NCI-H524 (cell line): ENCODE measurements at places on chromosomes 2 and 18.

- no peak for DNase-seq
Measured at GRCh38 chr2:11058129-11058528, 97.1 kb upstream of the SLC66A3 start.

- peak; percentile 54 for DNase-seq
Measured at GRCh38 chr2:96325041-96325883, at the start of gene ITPRIPL1. ITPRIPL1 (plus strand) TSS chr2:96325317; CDS start chr2:96325840, 523 bp downstream.

DNA sequence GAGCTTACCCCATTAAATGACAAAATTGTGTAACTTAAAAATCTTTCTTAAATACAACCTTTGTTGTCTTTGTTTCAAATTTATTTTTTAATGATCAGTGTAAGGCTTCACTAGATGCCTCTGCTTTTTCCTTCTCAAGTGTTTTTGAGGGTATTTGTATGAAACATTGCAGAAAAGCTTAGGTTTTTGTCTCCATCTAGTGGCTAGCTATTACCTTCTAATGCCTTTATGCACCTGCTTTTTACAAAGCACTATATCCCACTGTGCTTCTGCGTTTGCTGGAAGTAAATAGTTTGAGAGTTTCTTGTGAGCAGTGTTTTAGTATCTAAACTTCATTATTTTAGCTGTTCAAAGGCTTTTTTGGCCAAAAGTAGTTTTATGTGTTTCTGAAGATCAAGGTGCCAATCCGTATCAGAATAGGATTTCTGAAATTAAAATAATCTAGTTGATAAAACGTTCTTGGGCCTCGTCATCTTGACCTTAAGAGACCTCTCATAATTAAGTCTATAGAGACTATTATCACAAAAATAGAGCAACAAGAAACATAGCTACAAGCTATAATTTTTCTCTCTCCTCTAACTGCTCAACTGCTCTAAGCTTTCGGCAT, 47.0 kb downstream of the IWS1 start:
- DNase-seq = peak; percentile 25

- no peak for DNase-seq
Measured at GRCh38 chr2:216431531-216431856, 19.2 kb downstream of the SMARCAL1 start.

- no peak for DNase-seq
Measured at GRCh38 chr2:229869226-229869625, 52.6 kb downstream of the TRIP12 start.

DNA sequence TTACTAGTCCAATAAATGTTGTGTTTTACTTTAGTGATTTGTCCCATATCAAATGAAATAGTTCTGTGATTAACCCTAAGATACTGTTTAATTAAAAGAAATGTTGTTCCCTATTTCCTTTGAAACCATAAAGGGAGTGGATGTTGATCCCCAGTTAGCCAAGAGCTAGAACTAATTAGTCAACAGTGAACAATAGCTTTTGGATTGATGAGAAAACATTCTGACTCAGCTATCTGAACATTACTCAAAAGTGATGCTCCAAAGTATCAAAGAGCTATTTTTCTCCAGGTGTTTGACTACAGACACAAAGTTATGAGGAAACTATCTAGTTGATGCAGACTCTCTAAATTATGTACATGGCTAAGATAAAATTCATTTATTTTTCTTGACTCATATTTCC, 7.3 kb upstream of the FEZ2 start:
- DNase-seq = no peak

DNA sequence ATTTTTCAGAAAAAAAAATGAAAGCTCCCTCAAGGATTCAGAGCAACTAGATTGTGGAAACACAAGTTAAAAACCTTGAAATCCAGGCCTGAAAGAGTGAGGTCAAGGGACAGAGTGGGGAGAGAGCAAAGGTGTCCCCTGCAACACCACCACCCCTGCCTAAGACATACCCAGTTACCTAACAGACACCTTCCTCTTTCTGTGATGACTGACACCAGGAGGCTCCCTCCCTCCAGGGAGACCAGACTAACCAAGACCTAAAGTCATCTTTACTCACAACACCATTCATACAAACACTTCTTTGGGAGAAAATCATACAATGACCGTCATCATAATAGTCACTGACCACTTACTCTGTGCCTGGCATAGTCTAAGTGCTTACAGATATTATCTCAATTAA, 151.8 kb upstream of the NABP1 start:
- DNase-seq = no peak

GRCh38 chr2:148619560-148620195, 24.9 kb upstream of the EPC2 start:
- DNase-seq = no peak

DNA sequence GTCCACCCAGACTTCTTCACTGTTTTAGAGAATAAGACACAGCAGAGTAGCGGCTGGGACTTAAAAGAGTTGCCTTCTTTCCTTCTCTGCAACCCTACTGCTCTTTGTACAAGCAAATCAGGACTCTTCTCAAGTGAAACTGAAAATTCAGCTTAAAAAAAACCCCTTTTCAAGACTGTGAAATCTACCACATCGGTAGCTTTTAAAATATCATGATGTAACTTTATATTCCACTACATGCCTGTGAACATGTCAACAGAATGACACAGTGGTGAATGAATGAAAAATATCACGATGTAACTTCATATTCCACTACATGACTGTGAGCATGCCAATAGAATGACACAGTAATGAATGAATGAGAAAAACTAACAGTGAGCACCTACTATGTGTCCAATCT, 53.4 kb downstream of the TCF4 start:
- no peak for DNase-seq

DNA sequence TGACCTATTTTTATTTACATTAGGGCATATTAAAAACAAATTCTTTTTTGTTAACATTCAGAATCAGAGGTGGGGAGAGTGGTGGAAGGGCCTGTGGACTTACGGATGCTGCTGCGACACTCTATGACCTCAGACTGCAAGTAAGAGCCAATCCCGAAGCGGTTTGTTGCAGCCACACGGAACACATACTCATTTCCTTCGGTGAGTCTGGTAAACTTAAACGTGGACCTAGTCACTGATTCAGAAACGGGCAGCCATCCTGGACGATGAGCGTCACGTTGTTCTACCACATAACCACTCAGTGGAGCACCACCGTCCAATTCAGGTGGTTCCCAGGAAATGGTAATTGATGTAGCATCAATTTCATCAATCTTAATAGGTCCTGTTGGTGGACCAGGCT, 61.9 kb downstream of the PLEKHA3 start:
- DNase-seq = no peak

GRCh38 chr2:184113696-184114403, 484.5 kb upstream of the ZNF804A start:
- no peak for DNase-seq

GRCh38 chr2:152603166-152603565, 114.1 kb downstream of the PRPF40A start:
- DNase-seq = no peak

DNA sequence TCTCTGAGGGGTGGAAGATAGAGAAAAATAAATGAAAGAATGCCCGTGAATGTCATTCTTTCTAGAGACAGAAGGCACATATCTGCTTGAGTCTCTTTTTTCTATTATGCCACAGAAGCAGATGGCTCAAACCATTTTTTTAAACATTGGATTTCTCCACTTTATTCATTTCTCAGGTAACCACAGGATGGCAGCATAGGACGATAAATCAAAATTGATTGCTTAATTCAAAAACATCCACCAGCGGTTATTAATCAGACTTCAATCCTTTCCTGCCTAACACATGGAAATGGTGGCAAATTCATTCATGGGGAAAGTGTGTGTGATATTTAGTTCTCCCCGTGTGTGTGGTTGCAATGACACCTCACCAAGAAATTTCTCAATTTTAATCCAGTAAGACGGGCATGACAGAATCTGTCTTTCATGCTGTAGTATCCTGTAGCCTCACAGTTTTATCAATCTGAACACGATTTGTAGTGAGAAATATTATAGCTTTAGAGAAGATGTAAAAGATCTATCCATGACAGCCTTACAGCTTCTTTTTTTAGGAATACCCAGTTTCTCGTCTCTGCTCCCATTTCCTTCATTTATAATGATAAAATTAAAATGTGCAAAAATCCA, 72.2 kb downstream of the DSC3 start:
- peak; percentile 77 for DNase-seq

GRCh38 chr2:9993488-9994165, 42.1 kb downstream of the GRHL1 start:
- DNase-seq = peak; percentile 79

DNA sequence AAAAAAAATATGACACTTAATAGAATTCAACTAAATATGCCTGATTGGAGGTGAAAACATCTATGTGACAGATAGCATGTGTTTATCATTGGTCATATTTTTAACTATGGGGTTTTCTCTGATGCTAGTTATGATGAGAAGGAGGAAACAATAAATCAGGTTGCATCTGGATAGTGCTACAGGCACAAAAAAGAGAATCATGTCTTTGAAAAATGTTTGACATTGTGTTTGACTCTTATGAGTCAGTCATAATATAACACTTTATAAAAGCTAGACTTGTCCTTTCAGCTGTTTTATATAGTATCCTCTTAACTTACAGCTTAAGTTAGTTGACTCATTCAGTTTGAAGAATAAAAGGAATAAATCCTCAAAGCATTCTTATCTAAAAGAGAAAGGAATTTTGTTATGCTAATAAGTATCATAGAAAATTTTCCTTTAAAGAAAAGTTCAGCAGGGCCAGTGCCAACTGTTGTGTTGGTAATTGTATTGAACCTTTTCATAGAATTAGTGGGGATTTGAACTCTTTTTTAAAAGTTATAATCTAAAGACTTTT, 78.4 kb upstream of the UBXN4 start:
- no peak for DNase-seq

DNA sequence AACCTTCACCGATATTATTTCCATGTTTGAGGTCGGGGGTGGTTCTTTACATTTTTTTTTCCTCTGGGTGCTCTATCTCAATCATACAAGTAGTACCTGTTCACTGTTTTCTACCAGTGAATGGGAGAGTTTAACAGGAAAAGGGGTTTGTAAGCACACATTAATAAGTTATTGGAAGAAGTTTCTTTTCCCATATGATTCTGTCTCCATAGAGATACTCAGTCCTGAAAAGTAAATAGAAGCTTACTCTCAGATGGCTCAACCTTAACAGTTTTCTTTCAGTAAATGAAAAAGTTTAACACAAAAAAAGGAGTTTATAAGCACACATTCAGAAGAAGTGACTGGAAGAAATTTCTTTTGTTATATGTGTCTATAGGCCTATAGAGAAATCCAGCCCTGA, 995.6 kb upstream of the SLC39A10 start:
- DNase-seq = no peak

- DNase-seq = no peak
Measured at GRCh38 chr2:102735416-102736109, 26.3 kb upstream of the TMEM182 start.

DNA sequence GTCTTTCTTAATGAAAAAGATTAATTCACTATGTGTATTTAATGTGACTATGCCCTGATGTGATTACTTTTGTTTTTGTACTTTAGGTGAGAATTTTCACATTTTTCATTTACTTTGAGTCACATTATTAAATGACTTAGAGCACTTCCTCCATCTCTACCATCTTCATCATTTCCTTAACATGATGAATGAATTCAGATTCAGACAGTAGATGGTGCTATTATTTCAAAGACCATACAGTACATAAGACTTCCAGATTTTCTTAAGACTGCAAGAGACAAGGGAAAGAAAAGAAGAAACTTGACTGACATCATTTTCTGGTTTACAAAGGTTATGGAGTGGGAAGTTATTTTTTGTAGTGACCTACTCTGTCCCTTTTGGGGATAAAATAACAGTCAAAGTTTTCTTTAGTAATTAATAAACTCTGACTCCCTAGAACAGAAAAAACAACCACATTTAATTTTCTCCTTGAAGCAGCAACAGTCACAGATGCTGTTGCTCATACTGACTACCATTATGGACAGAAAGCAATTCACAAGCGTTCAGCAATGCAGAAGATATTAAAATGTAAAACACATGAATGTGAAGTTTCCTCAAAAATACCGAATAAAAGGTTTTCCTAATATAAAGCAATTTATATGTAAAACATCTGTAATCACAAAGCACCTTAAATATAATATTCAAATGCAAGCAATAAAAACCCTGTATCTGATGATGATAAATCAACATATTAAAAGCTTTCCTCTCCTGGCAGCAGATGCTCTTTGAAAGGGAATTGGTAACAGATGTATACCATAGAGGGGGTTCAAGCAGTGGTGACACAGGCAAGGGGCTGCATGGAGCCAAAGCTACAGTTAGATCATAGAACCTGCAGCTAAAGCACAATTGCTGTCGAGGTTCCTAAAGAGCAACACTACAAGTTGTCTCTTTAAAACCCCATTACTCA, 1010.9 kb upstream of the NXPH2 start:
- DNase-seq = peak; percentile 69

DNA sequence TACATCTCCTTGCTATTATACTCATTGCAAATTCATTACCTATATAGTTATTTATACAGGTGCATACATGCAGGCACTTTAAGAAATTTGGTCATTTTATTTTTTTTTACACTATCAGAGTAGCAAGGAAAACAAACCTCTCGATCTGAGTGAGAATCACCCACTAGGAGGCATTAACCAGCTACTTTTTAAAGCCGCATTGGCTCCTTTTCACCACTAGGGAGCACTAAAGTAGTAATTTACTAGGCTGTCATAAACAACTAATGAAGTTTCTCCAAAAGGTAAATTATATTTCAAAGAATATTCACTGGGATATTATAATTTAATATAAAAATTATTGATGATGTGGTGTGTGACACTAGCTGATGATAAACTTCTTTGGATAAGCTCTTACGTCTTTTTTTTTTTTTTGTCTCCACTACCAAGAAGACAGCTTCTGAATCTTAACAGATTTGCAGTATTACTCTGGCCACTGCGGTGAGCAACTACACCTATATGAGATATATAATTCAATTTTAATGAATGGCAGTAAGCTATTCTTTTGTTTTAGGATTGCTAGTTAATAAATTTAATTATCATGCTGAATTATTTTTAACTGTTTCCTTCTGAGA, 101.9 kb downstream of the NOL4 start:
- peak; percentile 62 for DNase-seq

GRCh38 chr2:168794968-168795367, 7.5 kb upstream of the NOSTRIN start:
- no peak for DNase-seq

DNA sequence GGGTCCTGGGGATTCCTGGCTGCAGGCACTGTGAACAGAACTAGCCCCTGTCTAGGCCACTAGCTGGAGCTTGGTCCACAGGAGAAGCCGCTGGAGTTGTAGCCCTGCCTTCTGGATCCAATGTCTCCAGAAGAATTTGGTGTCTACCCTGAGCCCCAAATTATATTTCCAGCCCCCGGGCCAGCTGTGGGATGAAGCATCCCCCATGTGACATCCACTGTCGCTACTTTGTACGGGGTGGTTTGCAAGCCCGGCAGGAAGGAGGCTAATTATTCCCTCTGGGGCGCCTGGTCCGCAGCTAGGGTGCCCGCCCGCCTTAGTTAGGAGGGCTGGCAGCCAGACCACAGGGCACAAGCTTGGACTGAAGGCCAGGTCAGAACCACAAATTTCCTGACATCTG, 106.5 kb downstream of the SMAD7 start:
- no peak for DNase-seq
